ENCODE measurements at places on chromosomes 3 and 15.

DNA sequence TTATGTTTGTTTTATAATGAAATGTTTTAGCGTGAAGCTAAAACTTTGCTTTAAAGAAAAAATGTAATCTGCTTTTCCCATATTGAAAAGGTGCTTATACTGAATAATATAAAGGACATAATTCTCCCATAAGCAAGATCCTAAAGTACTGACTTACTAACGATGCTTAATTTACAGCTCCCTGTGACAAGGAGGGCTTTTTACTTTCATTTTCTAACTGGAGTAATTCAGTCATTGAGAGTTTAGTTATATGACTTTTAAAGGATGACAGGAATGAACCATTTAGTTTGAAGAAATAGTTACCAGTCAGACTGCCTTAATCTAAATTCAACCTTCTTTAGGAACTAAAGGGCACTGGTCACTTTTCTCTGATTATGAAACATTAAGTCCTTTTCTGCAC, 19.3 kb upstream of the ZPLD1 start:
- DNase-seq = no peak

- no peak for DNase-seq
Measured at GRCh38 chr3:154898916-154899315, 181.2 kb upstream of the MME start.

DNA sequence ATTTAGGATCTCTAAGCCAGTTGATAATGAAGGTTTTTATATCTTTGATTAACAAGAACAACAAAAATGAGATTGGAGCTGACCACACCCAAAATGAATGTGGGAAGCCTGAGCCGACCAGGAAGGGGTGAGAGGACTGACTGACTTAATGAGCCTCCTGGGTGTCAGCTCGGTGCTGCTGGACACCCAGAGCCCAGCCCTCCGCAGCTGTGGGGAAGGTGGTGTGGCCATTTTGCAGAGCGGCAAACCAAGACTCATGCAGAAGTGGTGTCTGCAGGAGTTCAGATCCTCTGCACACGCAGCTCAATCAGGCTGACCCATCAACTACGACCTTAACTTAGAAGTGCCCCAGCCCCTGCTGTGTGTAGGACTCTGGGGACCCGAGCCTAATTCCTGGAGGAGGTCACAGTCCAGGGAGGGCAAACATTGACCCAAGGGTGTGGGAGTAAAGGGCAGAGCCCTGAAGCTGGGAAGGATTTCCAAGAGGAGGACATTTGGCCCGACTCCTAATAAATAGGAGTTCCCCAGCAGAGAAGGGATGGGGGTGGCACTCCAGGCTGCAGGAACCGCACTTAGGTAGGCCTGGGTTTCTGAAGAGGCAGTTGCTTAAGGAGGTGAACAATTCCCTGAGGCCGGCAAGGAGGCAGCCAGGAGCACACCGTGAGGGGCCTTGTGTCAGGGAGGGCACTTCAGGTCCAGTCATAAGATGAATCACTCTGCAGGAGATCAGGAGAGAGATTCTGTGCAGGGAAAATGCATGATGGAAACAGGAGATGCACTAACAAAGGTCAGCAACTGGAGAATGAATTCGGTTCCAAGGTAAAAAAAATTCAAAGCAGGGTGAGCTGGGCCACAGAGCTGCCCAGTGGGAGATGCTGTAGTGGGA, 197.1 kb upstream of the TPM1 start:
- no peak for DNase-seq

DNA sequence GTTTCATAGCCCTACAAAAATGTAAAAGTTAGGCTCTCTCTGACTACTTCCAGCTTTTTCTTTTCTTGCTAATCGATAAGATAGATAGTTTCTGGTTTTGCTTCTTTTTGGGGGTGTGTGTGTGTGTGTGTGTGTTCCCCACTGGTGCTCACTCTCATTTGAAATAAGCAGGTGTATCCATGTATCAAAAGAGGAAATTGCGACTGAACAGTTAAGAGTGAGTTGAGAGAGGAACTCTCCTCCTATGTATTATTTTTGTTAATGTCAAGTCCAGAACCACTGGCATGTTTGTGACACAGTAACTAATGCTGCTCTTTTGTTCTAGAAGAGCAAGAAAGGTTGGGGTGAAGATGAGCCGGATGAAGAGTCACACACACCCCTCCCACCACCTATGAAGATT, 96.7 kb upstream of the UMPS start:
- DNase-seq = no peak

All from stimulated activated CD8-positive, alpha-beta memory T cell treated with anti-CD3 and anti-CD28 coated beads, Interleukin-15, amount 100 ng/mL, for 1 hour (primary cell).